Progenitor cell of endocrine pancreas (in vitro differentiated cells): ENCODE measurements at places on chromosomes 12 and 14.

- H3K4me3 ChIP-seq, result no peak overlapping the region
- H3K27me3 ChIP-seq, result no peaks in the 10 kb centered on the region
- no peak for DNase-seq
- H3K4me1 ChIP-seq, result no peaks in the 10 kb centered on the region
- no peaks in the 10 kb centered on the region for H3K36me3 ChIP-seq
Observed at GRCh38 chr12:33125755-33126154, 229.2 kb upstream of the PKP2 start.

DNA sequence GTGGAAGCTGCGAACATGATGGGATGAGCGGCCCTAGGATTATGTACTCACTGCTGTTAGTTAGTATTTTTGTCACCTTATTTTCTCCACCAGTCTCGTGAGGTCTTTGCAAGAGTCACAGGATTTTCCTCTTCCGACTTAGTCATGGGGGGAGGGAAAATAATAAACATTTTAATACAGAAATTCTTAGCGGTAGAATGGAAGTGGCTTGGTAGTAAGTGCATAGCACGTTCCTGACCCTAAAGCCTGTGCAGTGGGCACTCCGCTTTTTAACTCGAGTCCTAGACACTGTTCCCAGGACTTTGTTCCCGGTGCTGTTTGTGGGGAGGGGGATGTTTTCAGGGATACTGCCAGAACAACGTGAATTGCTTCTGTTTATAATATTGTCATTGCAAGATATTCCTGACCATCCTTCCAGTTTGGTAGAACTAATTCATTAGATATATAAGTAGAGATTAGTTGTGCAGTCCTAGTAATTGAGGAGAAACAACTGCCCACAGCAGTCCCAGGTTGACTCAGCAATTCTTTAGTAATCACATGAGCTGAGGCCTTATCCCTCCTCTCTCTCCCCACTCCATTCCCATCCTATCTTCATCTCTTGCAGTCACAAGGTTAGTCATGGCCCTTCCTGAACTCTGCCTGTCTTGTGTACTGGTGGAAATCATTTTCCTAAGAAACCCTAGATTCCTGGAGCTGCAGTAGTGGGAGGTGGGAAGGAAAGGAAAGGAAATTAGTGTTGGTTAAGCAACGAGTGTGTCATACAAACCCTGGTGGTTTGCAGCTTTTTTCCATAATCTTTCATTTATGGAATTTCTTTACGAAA is 799 bp downstream of the SLC38A6 start:
- H3K27ac ChIP-seq, result no peak overlapping the region
- no peak overlapping the region for H3K4me3 ChIP-seq
- no peaks in the 10 kb centered on the region for H3K27me3 ChIP-seq
- no peak for DNase-seq
- H3K36me3 ChIP-seq, result no peaks in the 10 kb centered on the region
- peaks cover 10% of the 10 kb centered on the region for H3K4me1 ChIP-seq

GRCh38 chr14:105178069-105178867 is 2.8 kb downstream of the NUDT14 start:
- peaks cover 9% of the 10 kb centered on the region for H3K27me3 ChIP-seq
- H3K27ac ChIP-seq, result no peak overlapping the region

DNA sequence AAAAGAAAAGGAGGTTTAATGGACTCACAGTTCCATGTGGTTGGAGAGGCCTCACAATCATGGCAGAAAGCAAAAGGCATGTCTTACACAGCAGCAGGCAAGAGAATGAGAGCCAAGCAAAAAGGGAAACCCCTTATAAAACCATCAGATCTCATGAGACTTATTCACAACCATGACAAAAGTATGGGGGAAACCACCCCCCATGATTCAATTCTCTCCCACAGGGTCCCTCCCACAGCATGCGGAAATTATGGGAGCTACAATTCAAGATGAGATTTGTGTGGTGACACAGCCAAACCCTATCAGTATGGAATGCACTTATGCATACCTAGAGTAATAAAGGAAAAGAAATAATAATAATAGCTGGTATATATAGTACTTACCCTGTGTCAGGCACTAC is 4.5 kb upstream of the GLIPR1 start:
- H3K27me3 ChIP-seq, result no peaks in the 10 kb centered on the region
- H3K27ac ChIP-seq, result no peak overlapping the region
- H3K4me1 ChIP-seq, result no peaks in the 10 kb centered on the region
- no peak for DNase-seq
- H3K36me3 ChIP-seq, result no peaks in the 10 kb centered on the region

DNA sequence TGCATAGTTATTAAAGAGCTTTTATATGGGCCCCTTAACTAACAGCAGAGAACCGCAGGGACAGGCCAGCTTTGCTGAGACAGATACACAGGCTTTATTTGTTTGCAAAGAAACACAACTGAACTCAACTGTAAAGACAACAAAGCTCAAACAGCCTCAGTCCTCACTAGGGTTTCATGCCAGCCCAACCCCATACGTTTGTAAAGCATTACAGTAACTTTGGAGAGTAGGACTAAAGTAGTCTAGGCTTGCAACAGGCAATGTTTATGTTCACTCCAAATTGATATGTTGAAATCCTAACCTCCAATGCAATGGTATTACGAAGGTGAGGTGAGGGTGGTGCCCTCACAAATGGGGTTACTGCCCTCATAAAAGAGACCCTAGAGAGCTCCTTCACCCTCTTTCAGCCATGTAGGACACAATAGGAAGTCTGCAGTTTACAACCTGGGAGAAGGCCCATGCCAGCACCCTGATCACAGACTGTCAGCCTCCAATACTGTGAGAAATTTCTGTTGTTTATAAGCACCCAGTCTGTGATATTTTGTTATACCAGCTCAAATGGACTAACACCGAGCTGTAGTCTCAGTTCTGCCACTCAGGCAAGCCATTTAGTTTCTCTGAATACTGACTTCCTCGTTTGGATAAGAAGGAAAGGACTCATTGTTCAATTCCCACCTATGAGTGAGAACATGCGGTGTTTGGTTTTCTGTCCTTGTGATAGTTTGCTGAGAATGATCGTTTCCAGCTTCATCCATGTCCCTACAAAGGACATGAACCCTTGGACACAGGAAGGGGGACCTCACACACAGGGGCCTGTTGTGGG is 35.2 kb downstream of the PPM1H start:
- DNase-seq, result no peak
- H3K36me3 ChIP-seq, result peaks cover 3% of the 10 kb centered on the region
- H3K4me1 ChIP-seq, result peaks cover 16% of the 10 kb centered on the region
- H3K27me3 ChIP-seq, result no peaks in the 10 kb centered on the region
- H3K27ac ChIP-seq, result no peak overlapping the region
- H3K4me3 ChIP-seq, result no peak overlapping the region

DNA sequence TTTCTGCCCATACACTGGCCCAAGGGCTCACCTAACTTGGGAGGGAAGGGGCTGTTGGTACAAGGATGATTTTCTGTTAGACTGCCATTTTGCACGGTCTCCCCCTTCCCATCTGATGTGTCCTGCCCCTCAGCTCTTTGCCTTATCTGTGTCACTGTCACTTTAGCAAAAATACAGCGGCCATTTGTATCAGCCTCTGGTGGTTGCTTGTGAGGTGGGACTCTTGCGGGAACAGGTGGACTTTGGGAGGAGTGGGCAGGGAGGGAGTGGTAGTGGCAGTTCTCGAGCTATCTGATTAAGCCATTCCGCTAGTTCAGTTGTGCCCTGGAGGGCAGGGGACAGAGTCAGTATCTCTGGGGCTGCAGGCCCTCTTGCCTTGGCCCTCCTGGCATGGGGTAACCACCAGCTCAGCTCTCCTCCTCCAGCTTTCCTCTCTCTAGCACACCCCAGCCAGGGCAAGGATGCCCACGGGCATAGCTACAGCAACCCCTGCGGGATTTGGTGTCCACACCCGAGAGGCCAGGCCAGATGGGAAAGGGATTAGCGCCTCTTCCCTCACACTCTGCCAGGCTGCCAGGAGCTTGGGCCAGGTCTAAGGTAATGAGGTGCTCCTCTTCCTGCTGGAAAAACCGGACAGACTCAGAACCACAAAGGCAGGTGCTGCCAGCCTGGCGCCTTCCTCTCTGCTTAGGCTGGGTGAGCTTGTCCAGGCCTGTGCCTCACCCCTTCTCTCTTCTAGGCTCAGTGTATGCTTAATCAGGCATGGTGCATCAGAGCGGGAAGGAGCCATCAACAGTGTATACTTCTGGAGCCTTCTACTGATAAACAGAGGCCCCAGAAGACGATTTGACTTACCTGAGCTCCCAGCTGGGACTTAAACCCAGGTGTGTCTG is 8.7 kb downstream of the SLC48A1 start:
- H3K36me3 ChIP-seq, result peaks cover 4% of the 10 kb centered on the region
- no peaks in the 10 kb centered on the region for H3K27me3 ChIP-seq
- no peak overlapping the region for H3K27ac ChIP-seq
- H3K4me3 ChIP-seq, result no peak overlapping the region
- peaks cover 3% of the 10 kb centered on the region for H3K4me1 ChIP-seq

GRCh38 chr14:99467336-99468078 is 13.2 kb downstream of the SETD3 start:
- H3K27ac ChIP-seq, result peak overlapping the region; percentile 77
- H3K4me3 ChIP-seq, result no peak overlapping the region
- H3K27me3 ChIP-seq, result no peaks in the 10 kb centered on the region
- no peak for DNase-seq
- no peaks in the 10 kb centered on the region for H3K36me3 ChIP-seq

DNA sequence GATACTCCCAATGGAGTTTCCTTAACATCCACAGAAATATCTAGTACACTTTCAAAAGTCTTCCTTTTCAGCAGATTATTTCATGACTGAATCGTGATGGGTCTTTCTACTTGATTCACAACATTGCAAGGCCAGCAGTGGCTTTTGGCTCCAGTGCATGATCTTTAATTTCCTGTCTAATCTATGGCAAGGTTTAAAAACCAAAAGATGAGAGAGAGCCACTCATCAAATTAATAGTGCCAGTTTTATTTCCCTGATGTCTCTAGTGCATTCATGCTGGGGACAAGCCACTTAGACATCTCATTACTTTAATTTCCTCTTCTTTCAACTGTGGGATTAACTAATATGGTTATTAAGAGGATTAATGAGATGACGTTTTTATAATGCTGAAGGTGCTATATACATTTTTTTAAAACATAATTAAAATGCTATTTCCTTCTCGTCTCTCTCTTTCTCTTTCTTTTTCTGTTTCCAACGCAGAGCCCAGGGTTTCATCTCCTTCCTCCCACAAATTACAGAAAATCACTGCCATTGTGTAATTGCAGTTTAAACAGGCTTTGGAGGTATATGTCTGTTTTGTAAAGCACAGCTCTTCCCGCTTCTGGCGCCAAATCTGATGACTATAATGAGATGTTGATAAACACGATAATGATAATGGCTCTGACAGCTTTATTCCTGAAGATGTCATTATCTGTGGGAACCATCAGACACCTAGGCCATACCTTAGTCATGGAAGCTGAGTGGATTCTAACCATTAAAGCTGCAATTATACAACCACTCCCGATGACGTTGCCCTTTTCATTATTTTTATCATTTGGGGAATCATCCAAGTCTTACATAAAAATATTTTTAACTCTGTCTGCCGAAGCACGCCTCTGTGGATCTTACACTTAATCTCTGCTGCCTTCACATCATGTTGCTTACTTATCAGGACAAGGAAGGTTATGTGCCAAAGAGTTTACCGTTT is 103.1 kb upstream of the PPM1H start:
- no peaks in the 10 kb centered on the region for H3K36me3 ChIP-seq
- H3K27me3 ChIP-seq, result peaks cover 7% of the 10 kb centered on the region
- H3K4me3 ChIP-seq, result no peak overlapping the region
- no peak overlapping the region for H3K27ac ChIP-seq
- no peak for DNase-seq

GRCh38 chr12:12349711-12350665 is at the start of gene MANSC1:
TSS of gene MANSC1 (minus strand) at chr12:12350242. CDS start at chr12:12343314, 6,928 bp downstream.
- peak within 1 kb of the TSS; percentile 78 for H3K4me3 ChIP-seq
- H3K36me3 ChIP-seq, result peaks cover 12% of the 10 kb centered on the region
- peak; percentile 77 for DNase-seq
- H3K4me1 ChIP-seq, result peaks cover 24% of the 10 kb centered on the region
- peak within 1 kb of the TSS; percentile 77 for H3K27ac ChIP-seq

DNA sequence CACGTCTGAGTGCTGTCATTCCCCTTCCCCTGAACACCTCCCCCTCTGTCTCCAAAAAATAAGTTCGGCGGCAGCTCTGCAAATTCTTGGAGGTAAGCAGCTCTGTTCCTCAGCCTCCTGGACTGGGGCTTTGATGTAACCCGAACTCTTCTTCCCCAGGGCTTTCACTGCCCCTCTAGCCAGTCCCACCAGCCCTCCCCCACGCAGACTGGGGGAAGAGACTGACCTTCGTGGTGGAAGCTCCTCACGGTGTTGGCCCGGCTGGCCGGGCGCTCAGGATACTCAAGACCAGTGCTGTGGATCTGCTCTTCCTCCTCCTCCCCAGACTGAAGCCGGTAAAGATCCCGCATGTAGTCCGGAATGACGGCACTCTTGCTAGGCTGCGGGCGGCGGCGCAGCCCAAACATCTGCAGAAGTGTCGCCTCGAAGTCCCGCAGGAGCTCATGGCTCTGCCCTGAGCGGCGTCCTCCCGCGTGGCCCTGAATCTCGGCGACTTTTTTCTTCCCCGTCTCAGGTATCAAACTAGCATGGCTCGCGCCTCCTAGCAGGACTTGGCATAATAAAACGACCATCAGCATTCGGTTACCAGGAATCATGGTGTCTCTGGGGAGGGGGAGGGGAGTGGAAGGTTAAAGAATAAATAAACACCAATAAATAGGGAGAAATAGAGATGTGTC is 4.9 kb downstream of the BMP4 start:
- H3K36me3 ChIP-seq, result no peaks in the 10 kb centered on the region
- peaks cover 84% of the 10 kb centered on the region for H3K27me3 ChIP-seq
- DNase-seq, result no peak
- H3K27ac ChIP-seq, result peak overlapping the region; percentile 58

DNA sequence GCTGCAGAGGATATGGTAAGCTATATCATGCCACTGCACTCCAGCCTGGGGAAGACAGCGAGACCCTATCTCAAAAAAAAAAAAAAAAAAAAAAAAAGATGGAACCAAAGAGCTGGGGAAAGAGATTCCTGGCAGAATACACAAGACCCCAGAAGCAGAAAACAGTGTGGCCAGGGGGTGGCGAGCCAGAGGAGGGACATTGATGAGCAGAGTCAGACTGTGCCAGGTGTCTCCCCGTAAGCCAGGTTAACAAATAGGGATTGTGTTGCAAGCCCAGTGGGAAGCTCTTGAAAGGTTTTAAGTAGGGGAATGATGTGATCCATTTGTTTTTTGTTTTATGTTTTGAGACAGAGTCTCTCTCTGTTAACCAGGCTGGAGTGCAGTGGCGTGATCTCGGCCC is 56.1 kb downstream of the FIGNL2 start:
- H3K27me3 ChIP-seq, result no peaks in the 10 kb centered on the region
- DNase-seq, result no peak
- no peak overlapping the region for H3K27ac ChIP-seq
- no peak overlapping the region for H3K4me3 ChIP-seq
- no peaks in the 10 kb centered on the region for H3K4me1 ChIP-seq
